Stimulated activated CD8-positive, alpha-beta memory T cell treated with anti-CD3 and anti-CD28 coated beads, Interleukin-7, amount 100 ng/mL, for 4 hours (primary cell): ENCODE measurements at places on chromosomes 4 and X.

- DNase-seq, result no peak
Measured at GRCh38 chr4:68904786-68905185, 46.8 kb downstream of the UGT2A3 start.

- DNase-seq, result no peak
Measured at GRCh38 chr4:170884969-170885570, 795.3 kb upstream of the AADAT start.

GRCh38 chr4:143256456-143256855 is 71.7 kb downstream of the USP38 start:
- no peak for DNase-seq

DNA sequence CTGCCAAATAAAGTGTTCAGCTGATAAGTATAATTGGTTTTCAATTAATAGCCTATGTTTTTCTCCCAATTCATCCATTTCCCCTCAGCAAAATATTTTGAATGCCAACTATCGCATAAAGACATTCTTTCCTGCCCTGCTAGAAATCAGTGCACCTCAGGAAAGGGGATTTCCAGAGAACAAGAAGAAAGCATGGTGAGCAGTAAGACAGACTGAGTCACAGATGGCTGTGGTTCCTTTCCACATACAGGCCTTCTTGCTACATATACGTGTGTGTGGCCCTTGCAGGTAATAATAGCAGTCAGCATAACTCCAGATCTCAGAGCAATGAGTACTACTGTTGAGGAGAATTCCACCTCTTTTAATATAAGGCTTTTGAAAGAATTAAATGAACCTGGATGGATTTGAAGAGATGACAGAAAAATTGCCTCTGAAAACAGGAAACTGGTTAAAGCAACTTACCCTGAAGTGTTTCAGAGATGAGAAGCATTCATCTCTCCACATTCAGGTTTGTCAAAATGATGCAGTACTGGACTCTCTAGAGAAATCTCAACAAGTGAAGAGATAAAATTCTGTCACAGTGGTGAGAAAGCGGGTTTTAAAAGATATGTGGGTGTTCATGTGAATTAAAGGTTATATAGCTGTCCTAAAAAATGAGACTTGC is 13.6 kb downstream of the GASK1B start:
- DNase-seq, result no peak

- DNase-seq, result no peak
Measured at GRCh38 chr4:4659871-4660651, 118.2 kb upstream of the STX18 start.

DNA sequence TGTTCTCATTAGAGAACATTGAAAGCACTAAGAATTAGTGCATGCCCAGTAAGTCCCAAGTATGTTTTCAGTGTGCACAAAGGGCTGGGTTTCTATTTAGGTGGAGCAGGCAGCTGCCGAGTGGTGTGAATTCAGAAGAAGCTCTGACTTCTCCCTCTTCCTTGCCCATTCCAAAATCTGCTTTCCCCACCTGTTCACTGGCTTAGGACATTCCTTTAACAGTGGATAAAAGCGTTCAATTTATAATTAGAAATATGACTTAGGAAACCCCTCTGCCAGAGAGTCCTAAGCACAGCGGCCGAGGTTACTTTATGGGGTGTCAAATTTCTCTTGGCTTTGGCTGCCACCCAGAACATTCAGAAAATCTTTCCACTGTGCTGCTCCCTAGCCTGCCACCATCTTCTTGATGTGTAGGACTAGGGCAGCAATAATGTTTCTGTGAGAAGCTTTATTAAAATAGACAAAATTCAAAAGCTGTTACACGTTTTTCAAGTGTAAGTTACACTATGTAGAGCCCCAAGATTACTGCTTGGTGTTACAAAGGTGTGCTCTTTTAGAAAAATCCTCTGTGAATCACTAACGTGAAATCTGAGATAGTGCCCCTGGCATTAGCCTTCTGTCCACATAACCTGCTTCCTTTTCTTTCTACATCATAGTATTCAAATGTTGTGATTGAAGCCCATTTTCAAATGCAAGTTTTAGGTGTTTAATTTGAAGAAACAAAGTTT is 191.6 kb upstream of the ANKRD50 start:
- no peak for DNase-seq

DNA sequence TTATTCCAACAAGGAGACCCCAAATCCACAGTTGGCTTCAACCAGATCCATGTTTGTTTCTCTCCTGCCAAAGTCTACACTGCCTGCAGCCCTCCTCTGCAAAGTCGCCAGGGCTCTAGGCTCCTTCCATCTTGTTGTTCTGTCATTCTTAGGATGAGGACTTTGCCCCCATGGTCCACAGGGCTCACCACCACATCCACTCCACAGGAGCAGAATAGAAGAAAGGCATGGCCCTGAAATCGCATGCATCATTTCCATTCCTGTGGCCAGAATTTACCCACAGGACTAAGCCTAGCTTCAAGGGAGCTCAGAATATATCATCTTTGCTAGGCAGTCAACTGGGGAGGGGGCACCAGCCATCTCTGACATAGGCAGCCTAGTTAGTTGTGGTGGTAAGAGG is 254.7 kb downstream of the FBXW7 start:
- no peak for DNase-seq

DNA sequence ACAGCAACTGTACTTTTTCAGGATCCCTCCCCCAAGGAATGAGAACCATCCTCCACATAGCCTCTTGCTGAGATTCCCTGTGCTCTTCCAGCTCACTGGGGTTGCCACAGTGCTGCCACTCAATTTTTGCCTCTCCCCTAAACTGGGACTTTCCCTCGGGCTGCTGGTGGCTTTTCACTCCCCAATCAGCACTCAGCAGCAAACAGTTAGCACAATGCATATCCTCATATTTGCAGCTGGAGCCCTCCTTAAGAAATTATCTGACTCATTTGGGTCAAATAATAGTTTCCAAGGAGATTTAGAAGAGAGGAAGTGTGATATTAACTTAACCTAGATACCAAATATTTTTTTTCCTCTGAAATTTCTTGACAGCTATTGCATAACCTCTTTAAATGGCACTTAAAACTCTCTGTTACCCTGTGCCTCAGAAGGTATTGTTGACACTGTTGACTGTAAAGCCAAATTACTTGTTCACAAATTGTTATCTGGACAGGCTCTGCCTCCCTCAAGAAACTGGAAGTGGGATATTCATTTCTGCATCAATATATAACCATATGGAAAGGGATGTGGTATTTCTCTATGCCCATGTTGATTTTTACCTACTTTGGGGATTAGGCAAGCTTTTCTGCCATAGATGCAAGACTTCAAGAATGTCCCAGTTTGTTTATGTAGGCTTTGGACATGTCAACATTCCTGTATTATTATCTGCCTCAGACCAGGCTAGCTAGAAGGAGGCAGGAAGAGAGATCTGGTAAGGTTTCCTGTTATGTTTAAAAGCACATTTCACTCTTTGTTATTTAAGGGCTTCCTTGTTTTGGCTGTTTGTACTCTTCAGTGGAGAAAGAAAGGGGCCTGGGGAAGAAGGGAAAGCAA is 58.0 kb downstream of the SEPTIN11 start:
- DNase-seq, result no peak

DNA sequence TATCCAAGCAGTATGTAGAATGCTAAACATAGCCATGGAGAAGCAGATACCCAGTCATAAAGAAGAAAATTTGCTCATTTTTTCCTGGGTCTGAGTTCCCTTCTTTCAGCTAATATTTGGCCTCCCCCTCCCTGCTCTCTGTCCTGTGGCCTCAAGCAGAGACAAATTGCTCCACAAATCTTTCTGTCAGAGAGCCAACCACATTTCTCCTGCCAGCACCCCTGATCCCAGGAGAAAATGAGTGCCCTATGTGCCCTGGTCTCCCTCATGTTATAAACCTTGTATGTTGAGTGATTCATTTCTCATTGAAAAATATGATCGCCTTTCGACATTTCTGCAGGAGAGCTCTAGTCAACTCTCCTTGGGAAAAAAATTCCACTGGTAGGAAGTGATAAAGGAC is 82.0 kb downstream of the TMEM156 start:
- no peak for DNase-seq

- DNase-seq, result no peak
Measured at GRCh38 chrX:40285876-40286275, 188.1 kb upstream of the BCOR start.

- no peak for DNase-seq
Measured at GRCh38 chrX:55220119-55220794, at the start of gene PAGE5. PAGE5 (plus strand) TSS chrX:55220346; CDS start chrX:55221383, 1,037 bp downstream.

GRCh38 chr4:87913896-87914295 is 61.6 kb upstream of the SPP1 start:
- no peak for DNase-seq

DNA sequence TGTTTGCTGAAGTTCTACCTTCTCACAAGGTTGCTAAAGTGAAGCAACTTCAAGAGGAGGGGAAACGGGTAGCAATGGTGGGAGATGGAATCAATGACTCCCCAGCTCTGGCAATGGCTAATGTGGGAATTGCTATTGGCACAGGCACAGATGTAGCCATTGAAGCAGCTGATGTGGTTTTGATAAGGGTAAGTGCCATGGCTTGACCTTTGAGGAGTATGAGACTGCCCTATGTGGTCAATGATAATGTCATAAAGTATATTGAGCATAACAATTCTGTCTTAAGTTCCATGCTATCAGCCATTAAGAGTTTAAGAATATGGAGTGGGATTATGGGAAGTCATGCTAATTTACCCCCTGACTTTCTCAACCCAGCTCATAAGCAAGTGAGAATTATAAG is 61.4 kb upstream of the PGK1 start:
- DNase-seq, result no peak

GRCh38 chr4:101019313-101019712 is 328.0 kb downstream of the PPP3CA start:
- DNase-seq, result no peak

- no peak for DNase-seq
Measured at GRCh38 chrX:152024710-152025109, 50.2 kb upstream of the GABRE start.

DNA sequence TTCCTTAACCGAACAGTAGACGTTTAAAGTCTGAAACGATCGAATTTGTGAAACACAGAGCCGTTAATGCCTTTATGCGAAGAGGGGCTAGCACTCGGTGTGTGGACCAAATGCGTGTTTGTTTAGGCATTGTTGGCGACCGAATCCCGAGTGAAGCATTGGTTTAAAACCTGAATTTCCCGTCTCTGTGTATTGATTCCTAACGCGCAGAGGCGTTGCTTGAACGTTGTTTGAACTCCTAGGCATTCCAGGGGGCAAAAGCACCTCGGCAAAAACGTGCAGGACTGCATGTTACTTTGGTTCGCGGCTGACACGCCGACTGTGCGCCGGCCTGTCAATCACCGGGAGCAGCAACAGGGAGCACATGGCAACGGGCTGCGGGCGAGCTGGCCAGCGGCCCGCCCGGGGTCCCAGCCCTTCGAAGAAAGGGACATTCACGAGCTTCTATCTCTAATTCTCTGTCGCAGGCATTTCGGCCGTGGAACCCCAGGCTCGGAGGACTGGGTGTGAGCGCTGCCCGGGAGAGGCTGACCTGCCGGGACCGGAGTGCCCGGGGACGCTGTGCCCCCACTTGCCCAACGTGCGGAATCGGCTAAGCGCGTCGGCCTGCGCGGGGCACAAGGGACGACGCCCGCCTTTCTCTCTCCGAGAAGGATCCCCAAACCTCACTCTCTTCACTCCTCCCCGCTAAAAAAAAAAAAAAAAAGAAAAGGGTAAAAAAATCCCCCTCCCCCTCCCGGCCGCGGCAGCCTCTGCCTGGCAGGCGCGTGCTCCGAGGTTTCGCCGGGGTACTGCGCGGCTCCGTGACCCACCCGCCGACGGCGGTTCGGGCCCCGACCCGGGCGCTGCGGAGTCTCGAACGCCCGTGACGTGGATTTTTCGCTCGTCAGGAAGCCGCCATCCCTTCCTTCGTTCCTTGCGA is 810 bp downstream of the SPRY1 start:
- peak; percentile 45 for DNase-seq

DNA sequence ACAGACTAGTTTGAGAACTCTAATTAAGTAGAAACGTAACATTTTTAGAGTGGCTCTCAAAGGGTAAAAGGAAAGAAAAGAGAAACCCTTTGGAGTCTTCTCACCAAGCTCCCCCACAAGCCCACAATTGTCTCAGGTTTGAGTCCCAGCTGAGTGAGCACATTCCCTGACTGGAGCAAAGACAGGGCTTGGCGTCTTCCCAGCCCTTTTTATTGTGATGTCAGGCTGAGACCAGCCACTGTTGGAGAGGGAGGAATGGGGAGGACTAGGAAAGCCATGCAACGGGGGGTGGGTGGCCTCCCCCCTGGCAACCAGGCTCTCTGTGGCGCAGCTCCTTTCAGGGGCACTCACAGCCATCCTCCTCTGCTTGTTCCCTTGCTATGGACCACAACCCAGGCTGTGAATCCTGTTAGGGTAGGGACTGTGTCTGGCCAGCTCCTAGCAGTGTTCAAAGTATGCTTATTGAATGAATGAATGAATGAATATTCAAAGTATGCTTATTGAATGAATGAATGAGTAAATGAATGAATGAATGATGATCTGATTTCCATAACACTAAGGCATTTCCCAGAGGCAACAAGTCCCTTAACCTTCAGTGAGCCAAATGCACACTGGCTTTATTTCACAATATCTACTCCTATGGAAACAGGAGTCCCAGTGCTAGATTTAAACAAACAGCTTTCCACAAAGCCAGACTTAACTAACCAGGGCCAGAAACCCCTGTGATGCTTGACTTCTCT is 413.3 kb downstream of the MID1IP1 start:
- DNase-seq, result no peak

- DNase-seq, result no peak
Measured at GRCh38 chr4:43341741-43342140, 449.2 kb downstream of the GRXCR1 start.

GRCh38 chrX:123764967-123765871 is 32.4 kb upstream of the THOC2 start:
- DNase-seq, result peak; percentile 12

- DNase-seq, result no peak
Measured at GRCh38 chrX:150771116-150771515, 77.9 kb downstream of the MTMR1 start.

GRCh38 chr4:127732623-127733328 is 2.6 kb downstream of the SLC25A31 start:
- DNase-seq, result no peak

DNA sequence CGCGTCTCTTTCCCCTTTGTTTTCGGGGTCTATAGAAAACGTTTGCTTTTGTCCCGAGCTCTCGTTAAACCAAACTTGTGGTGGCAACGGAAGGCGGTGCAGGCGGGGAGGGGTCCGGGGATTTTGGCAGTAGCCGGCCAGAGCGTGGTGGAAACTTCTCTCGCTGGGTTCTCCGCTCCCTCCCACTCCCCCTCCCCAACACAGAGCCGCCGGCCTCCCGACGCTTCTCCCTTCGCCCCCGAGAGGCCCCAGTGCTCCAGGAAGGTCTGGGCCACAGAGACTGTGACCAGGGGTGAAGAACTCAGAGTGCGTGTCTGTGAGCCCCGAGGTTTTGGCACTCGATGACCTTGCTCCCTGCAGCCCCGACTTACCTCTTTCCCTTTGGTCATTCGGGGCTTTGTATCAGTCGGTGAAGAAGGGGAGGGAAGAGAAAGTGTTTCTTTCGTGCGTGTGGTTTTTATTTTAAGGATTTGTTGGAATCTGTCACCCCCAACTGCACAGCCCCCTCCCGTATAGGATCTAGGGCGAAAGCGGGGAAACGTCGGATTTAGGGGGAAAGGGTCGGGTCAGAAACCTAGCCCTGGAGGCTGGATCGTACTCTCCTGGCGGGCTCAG is 9.0 kb upstream of the BCOR start:
- DNase-seq, result no peak

- no peak for DNase-seq
Measured at GRCh38 chr4:112312610-112313239, 15.6 kb downstream of the ALPK1 start.
